Activated T-cell treated with anti-CD3 and anti-CD28 coated beads, Interleukin-2, amount 50 U/mL, for 4 hours (primary cell): ENCODE measurements at places on chromosomes 16 and 17.
A peak's percentile ranks its signal among the peaks of the same experiment; 100 is the strongest.

DNA sequence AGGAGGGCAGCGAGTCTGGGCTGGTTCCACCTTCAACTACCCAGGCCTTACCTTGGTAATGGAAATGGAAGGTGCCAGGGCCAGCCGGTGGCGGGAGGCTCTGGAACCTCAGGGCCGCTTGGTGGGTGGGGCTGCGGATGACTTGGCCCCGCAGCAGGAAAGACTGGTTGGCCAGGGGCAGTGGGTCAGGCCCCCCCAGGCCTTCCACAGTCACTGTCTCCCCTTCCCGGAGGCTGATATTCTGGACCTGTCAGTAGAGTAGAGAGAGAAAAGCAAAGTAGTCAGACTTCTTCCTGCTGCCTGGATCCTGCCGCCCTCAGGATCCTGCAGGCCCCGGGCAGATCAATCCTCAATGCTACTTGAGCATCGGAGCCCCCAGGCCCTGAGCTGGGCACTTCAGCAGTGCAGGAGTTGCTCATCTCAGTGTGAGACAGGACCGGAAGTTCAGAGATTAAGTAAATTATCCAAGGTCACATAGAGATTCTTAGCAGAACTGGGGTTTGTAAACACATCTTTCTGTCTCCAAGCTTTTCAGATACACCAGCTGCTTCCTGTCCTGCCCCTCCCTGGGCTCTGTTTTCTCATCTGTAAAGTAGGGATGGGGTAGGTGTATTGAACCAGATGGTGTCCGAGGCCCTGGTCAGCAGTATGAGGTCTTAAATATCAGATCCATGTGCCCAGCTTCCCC, 18.5 kb upstream of the PHF12 start:
- no peak for DNase-seq

- DNase-seq = peak; percentile 17
Measured at GRCh38 chr17:36463916-36464764, 22.3 kb upstream of the ZNHIT3 start.

GRCh38 chr16:56399047-56399446, 26.3 kb downstream of the AMFR start:
- no peak for DNase-seq

DNA sequence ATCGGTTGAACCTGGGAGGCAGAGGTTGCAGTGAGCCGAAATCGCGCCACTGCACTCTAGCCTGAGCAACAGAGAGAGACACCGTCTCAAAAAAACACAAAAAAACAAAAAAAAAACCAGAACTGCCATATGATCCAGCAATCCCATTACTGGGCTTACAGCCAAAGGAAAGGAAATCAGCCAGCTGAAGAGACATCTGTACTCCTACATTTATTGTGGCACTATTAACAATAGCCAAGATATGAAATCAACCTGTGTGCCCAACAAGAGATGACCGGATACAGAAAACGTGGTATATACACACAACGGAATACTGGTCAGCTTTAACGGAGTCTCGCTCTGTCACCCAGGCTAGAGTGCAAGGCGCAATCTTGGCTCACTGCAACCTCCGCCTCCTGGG, 14.6 kb downstream of the FANCA start:
- DNase-seq = no peak

GRCh38 chr17:58191241-58191896, 1.2 kb upstream of the EPX start:
- no peak for DNase-seq

DNA sequence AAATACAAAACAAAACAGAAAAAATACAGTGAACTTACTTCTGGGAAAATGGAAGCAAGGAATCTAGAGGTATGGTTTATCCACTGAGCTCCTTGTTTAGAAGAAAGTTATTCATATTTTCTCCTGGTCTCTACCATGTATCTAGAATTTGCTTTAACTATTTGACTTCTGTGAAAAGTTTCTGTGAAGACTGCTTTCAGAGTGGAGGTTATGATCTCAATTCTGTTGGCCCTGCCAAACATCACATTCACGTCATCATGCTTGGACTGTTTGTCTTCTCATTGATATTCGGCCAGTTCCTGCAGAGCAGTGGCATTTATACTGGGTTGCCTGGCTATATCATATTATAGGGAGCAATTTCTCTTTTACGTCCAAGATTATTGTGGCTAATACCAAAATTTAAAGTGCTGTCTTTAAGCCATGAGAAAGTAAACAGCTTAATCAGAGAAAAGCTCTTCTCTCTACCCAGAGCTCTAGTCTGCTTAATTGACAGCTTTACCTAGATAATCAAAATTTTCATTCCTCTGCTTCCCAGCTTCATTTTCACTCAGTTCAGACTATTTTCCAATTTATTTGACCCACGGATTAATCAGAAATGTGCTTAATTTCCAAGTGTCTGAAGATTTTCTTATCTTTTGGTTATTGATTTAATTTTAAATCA, at the start of gene ABCA8:
Gene ABCA8, minus strand, starts transcription at position 212 of the 661 bp plus-strand sequence. CDS start 13,358 bp downstream, outside the sequence.
- no peak for DNase-seq

- DNase-seq = no peak
Measured at GRCh38 chr17:48442819-48443218, 12.8 kb upstream of the SKAP1 start.

DNA sequence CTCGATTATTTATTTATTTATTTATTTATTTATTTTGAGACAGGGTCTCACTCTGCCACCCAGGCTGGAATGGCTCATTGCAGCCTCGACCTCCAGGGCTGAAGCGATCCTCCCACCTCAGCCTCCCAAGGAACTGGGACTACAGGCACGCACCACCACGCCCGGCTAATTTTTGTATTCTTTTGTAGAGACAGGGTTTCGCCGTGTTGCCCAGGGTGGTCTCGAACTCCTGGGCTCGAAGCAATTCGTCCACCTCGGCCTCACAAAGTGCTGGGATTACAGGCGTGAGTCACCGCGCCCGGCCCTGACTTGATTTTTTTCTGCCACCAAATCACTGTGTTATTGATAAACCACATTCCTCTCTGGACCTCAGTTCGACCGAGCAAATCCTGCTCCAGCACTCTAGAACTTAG, 758 bp upstream of the RPL23A start:
- no peak for DNase-seq

DNA sequence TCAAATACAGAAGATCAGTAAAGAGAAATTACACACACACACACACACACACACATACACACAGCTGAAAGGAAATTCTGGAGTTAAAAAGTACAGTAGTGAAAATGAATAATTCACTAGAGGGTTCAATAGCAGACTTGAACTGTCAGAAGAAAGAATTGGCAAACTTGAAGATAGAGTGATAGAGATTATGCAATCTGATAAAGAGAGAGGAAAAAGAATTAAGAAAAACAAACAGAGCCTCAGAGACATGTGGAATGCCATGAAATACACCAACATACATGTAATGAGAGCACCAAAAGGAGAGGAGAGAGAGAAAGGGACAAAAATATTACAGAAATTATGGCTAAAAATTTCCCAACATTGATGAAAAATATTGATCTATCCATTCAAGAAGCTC, 60.7 kb downstream of the MMD start:
- DNase-seq = no peak

DNA sequence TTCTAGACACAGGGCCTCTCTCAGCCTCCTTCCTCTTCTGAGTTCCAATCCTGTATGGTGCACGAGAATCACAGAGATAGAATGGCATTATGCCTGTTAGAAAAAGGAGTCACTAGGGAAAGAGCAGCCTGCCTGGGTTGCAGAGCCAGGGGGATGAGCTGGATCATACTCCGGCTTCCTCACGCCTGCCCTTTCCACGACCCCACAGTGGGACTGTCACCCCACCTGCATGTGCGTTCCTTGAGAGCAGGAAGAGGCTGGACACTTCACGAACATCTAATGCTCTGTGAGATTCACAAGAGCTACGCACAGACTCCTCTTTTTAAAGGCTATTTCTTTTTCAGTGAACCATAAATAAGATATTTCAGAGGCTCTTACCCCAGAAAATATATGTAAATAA, 54.8 kb downstream of the N4BP1 start:
- DNase-seq = no peak

DNA sequence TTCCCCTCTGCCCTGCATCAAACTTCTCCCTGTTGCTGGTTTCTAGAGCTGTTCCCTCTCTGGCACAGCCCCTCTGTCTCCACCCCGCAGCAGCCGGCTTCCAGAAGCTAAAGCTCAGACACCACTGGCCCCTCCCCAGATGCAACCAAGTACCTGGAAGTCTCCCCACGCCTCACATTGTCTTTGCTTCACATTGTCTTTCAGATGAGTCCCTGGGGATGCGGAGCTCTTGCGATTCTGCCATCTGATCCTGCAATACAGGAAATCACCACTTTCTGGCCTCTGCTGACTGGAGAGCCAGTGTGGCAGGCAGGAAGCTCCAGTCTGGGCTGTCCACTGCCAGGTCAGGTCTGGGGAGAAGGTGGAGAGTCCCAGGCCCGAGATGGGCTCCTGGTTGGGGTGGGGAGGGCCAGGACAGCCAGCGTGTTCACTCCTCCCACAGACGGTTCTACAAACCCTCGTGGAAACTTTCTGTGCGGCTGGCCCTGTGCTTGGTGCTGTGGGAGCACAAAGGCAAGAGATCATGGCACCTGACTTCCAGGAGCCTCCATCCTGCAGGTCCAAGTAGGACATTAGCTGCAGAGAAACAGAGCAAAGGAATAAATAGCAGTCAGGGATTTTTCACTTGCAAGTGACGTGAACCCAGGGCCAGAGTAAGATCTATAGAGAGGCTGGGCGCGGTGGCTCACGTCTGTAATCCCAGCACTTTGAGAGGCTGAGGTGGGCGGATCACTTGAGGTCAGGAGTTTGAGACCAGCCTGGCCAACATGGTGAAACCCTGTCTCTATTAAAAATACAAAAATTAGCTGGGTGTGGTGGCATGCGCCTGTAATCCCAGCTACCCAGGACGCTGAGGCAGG, 47.9 kb upstream of the MAP3K14 start:
- no peak for DNase-seq

- DNase-seq = peak; percentile 63
Measured at GRCh38 chr17:16353317-16354174, at the start of gene CENPV. Gene CENPV (minus strand): TSS chr17:16353469. CDS start chr17:16353436, 33 bp downstream.
